Metanephros (tissue), 2 donors: ENCODE measurements at places on chromosomes 11 and 22. TPM values are rescaled to one million over a fixed set of nuclear protein-coding genes. Genes with fewer than 3 reads are reported as not detected.

The MRPL16 gene
- 36.0 TPM for total RNA-seq

The ELFN2 gene
- total RNA-seq: 1.5 TPM

The ROBO3 gene
- 21.5 TPM for total RNA-seq

The PATE2 gene
- not detected for total RNA-seq

The MUC6 gene
- total RNA-seq: 5.0 TPM

The EML3 gene
- 26.9 TPM for total RNA-seq

The SMTNL1 gene
- 9.8 TPM for total RNA-seq

The ZC3H7B gene
- 68.1 TPM for total RNA-seq
